ENCODE measurements at places on chromosomes 3 and 15.

DNA sequence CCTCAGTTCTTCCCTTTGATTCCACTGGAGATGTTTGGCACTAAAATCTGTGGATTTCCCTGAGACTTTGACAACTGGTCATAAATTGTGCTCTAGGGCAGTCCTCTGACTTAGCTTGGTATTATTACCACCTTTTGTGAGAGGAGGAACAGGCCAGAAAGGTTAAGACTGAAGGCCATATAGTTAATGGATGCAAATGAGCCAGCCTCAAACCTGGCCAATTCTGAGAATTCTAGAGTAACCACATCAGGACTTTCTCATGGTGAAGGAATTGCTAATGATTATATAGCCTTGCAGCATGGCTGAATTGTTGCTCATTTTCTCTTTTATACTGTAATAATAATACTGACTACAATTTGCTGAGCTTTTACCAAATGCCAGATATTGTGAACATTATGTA is 162.5 kb downstream of the CADPS start:
- no peak for DNase-seq

DNA sequence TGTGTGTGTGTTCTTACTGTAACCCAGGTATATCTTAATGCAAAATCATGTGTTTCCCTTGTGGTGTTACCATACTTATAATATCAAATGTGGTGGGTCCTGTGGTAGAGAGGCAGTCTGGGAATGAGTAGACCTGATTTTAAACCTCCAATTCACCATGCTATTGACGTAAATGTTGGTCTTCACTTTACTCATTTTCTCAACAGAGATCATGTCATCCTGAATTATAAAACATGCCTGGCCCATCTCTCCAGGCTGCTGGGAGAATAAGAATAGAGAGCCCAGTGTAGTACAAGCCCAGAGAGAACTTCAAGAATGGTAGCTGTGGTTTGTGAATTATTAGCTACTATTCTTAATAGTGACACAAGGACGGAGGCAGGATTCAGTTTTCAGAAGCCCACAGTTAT is 88.1 kb downstream of the MBNL1 start:
- DNase-seq, result no peak

DNA sequence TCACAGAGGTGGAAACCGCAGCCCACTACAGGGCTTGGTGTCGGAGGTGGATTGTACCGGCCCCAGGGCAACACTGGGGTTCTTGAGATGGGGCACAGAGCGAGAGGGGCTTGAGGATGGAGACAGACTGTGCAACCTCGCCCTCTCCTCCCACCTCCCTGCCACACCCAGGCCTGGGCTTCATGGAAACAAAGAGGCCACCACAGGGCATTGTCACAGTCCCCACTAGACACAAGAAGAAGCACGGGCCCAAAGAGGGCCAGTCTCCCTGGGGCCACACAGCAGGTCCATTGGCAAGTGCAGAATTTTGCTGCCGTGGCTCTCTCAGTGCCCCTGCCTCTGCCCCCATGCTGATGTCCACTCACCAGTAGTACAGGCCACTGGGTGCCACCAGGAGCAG is 4.1 kb upstream of the CALML4 start:
- DNase-seq, result no peak

- no peak for DNase-seq
These were observed 6.9 kb upstream of the SLC9A9 start for GRCh38 chr3:143855183-143855582.

GRCh38 chr3:113496924-113497323 is 18.0 kb downstream of the SPICE1 start:
- DNase-seq, result no peak

All from stimulated activated CD4-positive, alpha-beta T cell treated with anti-CD3 and anti-CD28 coated beads, TNF-alpha, amount 100 ng/mL, for 1 hour (primary cell).